Right renal pelvis (tissue), 4 donors: ENCODE measurements at places on chromosomes 13 and 19. TPM values are rescaled to one million over a fixed set of nuclear protein-coding genes. Genes with fewer than 3 reads are reported as not detected.

GRCh38 chr19:18929311-18929710, 9.8 kb downstream of the DDX49 start:
- no peak for DNase-seq

Gene MIDN
- 52.3 TPM for polyA plus RNA-seq

Gene VAV1
- polyA plus RNA-seq: 1.2 TPM

Gene SCGB2B2
- polyA plus RNA-seq: 1.5 TPM

DNA sequence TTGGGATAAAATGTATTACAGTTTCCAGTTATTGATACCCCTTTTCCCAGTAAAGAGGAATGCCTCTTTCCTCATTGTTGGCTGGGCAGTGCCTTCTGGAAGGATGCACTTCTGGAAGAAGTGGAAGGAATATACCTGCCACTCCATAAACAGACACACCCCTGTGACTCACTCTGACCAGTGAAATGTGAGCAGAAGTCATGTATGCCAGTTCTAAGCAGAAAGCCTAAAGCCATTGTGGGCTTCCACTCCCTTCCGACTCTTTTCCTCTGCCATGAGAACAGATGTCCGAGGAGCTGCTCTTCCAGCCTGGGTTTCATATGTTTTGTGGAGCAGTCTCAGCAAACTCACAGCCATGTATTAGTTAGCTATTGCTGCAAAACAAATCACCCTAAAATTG, 166.1 kb upstream of the SERP2 start:
- DNase-seq: no peak
